Transverse colon (tissue), 4 donors: ENCODE measurements at places on chromosomes 4 and X. TPM values are rescaled to one million over a fixed set of nuclear protein-coding genes. Genes with fewer than 3 reads are reported as not detected.

DNA sequence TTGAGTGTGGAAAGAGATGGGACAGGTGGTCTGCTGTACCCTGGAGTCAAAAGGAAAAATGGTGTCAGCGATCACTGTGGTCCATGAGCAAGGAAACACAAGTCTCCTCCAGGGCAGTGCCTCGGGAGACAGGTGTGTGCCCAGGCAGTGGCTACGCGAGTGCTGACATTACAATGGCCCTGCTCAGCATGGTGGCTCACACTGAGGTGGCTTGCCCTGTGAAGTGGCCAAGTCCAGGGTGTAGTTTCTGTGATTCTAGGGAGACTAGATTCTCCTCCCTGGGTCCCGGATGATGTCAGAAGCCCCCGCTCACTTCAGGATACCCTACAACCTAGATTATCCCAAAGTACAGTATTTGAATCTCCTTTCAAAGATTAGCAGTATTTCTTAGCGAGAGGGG, 44.8 kb upstream of the TMEM150C start:
- H3K27ac ChIP-seq: no peak overlapping the region
- H3K4me1 ChIP-seq: no peaks in the 10 kb centered on the region
- H3K36me3 ChIP-seq: no peaks in the 10 kb centered on the region
- no peaks in the 10 kb centered on the region for H3K27me3 ChIP-seq

DNA sequence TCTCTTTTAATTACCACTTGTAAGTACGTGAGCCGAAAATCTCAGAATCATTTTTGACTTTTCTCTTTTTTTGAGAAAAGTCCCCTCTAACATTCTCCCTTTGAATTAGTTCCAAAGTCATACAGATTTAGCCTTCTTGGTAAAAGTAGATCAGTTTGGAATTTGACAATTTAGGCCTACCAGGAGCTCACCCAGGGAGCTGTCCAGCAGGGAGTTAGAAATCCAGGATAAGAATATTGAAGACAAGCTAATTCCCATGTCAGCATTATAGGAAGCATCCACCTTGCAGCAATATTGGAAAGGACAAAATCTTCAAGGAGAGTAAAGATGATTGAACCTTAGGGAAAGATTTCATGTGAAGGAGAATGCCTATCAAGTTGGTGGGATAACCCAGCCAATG, 352.2 kb upstream of the CPEB2 start:
- H3K27me3 ChIP-seq: no peaks in the 10 kb centered on the region
- no peak for DNase-seq
- no peak overlapping the region for H3K27ac ChIP-seq
- H3K36me3 ChIP-seq: no peaks in the 10 kb centered on the region

The NCAPG gene
- total RNA-seq: 0.48 TPM

DNA sequence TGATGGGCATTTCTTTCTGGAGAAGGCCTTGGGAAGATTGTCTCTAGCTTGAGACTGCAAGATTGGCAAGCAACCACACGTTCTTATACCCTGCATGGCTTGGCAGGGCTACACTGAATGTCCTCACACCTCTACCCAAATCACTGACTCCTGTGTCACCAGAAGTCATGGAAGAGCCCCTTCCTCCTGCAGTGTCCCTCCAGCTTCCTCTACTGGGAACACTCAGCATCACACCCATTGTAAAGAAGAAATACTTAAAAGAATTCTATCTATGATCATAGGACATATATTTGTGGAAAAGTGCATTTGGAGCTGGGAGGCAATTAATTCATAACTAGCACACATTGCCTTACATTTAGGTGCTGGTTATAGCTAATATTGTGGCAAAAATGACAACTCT, 113.1 kb downstream of the CCSER1 start:
- H3K36me3 ChIP-seq: no peaks in the 10 kb centered on the region
- no peaks in the 10 kb centered on the region for H3K4me1 ChIP-seq
- no peak overlapping the region for H3K27ac ChIP-seq
- H3K4me3 ChIP-seq: no peak overlapping the region

- H3K27me3 ChIP-seq: no peaks in the 10 kb centered on the region
- no peaks in the 10 kb centered on the region for H3K36me3 ChIP-seq
- peak; percentile 11 for DNase-seq
- no peak overlapping the region for H3K4me3 ChIP-seq
- H3K4me1 ChIP-seq: peaks cover 11% of the 10 kb centered on the region
Measured at GRCh38 chrX:119690921-119691716, 1.8 kb downstream of the SEPTIN6 start.

DNA sequence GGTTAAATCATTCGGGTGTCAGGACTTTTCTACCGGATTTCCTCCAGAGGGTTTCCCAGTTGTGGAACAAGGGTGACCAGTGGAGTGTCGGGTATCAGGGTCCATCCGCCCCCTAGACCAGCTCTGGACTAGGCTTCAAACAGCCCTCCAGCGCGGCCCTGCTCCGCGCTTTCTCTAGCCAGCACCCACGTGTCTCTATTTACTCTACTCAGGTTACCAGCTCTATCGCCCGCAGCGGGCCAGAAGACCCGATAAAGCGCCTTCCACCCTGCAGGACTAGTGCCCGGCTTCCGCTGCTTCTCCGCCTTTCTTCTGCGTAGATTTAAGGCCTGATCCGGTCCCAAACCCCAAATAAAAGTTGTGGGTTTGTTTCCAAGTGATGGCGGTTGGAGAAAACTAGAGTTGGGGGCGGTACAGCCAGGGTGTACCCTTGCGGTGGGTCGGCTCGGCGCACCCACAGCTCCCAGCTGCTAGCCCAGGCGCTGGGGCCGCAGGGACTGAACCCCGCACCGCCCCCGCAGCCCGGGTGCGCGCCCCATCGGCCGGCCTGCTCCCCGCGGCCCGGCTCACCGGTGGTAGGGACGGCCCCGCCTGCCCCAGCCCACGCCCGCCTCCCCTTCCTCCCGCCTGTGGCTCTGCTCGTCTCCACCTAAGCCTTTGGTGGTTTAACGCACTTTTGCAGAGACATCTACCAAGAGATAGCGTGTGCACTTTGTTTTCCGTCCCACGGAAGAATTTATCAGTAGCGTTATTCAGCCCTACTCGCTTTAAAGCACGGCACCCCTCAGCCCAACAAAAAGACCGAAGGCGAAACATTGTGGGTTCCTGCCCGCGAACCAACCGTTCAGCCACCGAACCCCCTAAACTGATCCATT, 2.1 kb downstream of the LEF1 start:
- DNase-seq: peak; percentile 21
- peak overlapping the region; percentile 2 for H3K27ac ChIP-seq
- peaks cover 30% of the 10 kb centered on the region for H3K4me1 ChIP-seq
- peaks cover 94% of the 10 kb centered on the region for H3K27me3 ChIP-seq

The TEX13D gene
- not detected for total RNA-seq

The JCHAIN gene
- 73.8 TPM for total RNA-seq

GRCh38 chr4:128320656-128321055, 33.0 kb upstream of the PGRMC2 start:
- no peaks in the 10 kb centered on the region for H3K27me3 ChIP-seq
- H3K4me1 ChIP-seq: no peaks in the 10 kb centered on the region
- no peaks in the 10 kb centered on the region for H3K36me3 ChIP-seq
- no peak overlapping the region for H3K27ac ChIP-seq

- no peaks in the 10 kb centered on the region for H3K27me3 ChIP-seq
- no peak for DNase-seq
- H3K27ac ChIP-seq: peak overlapping the region; percentile 16
- no peaks in the 10 kb centered on the region for H3K36me3 ChIP-seq
Measured at GRCh38 chr4:8278421-8279287, 9.1 kb downstream of the HTRA3 start.

The MAGEA12 gene
- not detected for total RNA-seq

The ITGB1BP2 gene
- not detected for total RNA-seq

The ATP1B4 gene
- total RNA-seq: not detected

The RAB9A gene
- total RNA-seq: 4.8 TPM

- DNase-seq: no peak
- H3K27ac ChIP-seq: no peak overlapping the region
- H3K36me3 ChIP-seq: no peaks in the 10 kb centered on the region
- no peaks in the 10 kb centered on the region for H3K27me3 ChIP-seq
- peaks cover 3% of the 10 kb centered on the region for H3K4me1 ChIP-seq
Measured at GRCh38 chr4:7217474-7218321, 25.4 kb downstream of the SORCS2 start.

The MAGEA1 gene
- not detected for total RNA-seq

DNA sequence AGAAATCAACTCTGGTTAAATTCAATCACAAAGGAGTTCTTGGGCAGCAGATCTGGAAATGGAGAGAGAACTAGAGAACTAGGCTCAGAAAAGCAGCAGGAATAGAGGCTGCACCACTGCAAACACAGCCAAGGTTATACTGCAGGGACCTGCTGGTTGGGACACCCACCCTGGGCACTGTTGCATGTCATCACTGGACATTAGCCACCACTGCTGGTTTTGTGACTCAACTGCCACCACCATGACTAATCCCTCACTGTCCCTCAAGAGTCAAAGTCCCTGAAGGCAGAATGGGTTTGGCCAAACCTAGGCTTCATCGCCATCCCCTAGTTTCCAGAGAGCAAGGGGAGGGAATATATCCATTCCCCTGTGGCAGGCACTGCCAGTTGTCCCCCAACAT, 38.1 kb upstream of the IRAK1 start:
- H3K27ac ChIP-seq: no peak overlapping the region
- H3K27me3 ChIP-seq: no peaks in the 10 kb centered on the region
- H3K4me3 ChIP-seq: no peak overlapping the region

The CSTF2 gene
- 15.3 TPM for total RNA-seq

GRCh38 chr4:183659872-183660242, 764 bp downstream of the TRAPPC11 start:
- DNase-seq: no peak
- peaks cover 32% of the 10 kb centered on the region for H3K4me1 ChIP-seq
- no peaks in the 10 kb centered on the region for H3K27me3 ChIP-seq
- no peaks in the 10 kb centered on the region for H3K36me3 ChIP-seq
- H3K4me3 ChIP-seq: peak overlapping the region; percentile 53

GRCh38 chr4:70298051-70298450, 36.7 kb upstream of the CABS1 start:
- H3K27me3 ChIP-seq: no peaks in the 10 kb centered on the region
- no peaks in the 10 kb centered on the region for H3K36me3 ChIP-seq
- DNase-seq: no peak
- no peak overlapping the region for H3K27ac ChIP-seq

- H3K27ac ChIP-seq: no peak overlapping the region
- peaks cover 21% of the 10 kb centered on the region for H3K4me1 ChIP-seq
- no peaks in the 10 kb centered on the region for H3K36me3 ChIP-seq
- no peak for DNase-seq
- peaks cover 8% of the 10 kb centered on the region for H3K27me3 ChIP-seq
- no peak overlapping the region for H3K4me3 ChIP-seq
Measured at GRCh38 chr4:8162625-8163024, 4.0 kb upstream of the ABLIM2 start.

The JAKMIP1 gene
- total RNA-seq: not detected

DNA sequence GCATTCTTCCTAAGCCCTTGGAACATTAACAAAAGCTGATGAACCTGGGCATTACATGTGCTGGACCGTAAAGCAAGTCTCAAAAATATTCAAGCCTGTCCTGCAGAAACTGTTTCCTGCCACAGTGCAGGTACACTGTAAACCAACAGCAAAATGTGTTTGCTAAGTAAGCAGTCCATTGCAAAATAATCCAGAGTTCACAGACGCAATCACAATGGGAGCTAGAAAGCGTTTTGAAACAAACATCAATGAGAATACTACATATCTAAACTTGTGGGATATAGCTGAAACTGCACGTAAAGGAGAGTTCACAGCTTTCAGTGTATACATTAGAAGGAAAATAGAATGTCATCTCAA, 61.6 kb downstream of the RGS12 start:
- no peaks in the 10 kb centered on the region for H3K4me1 ChIP-seq
- H3K4me3 ChIP-seq: no peak overlapping the region
- no peaks in the 10 kb centered on the region for H3K36me3 ChIP-seq
- H3K27me3 ChIP-seq: no peaks in the 10 kb centered on the region
- DNase-seq: no peak

- no peak overlapping the region for H3K27ac ChIP-seq
- H3K4me3 ChIP-seq: no peak overlapping the region
- no peak for DNase-seq
- no peaks in the 10 kb centered on the region for H3K27me3 ChIP-seq
Measured at GRCh38 chr4:108204518-108204917, 35.8 kb upstream of the LEF1 start.

DNA sequence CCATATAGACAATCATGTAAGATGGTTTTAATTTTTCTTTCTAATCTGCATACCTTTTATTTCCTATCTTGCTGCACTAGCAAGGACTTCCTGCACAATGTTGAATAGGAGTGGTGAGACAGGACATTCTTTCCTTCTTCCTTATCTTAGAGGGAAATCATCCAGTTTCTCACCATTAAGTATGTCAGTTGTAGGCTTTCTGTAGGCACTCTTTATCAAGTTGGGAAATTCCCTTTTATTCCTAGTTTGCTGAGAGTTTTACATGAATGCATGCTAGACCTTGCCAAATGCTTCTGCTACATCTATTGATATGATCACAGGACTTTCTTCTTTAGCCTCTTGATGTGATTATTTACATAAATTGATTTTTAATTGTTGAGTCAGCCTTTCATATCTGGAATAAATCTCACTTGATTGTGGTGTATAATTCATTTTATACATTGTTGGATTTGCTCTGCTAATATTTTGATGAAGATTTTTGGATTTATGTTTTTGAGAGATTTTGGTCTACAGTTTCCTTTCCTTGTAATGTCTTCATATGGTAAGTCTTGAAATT, 23.8 kb downstream of the RNF175 start:
- H3K4me1 ChIP-seq: no peaks in the 10 kb centered on the region
- H3K27ac ChIP-seq: no peak overlapping the region
- no peaks in the 10 kb centered on the region for H3K36me3 ChIP-seq

DNA sequence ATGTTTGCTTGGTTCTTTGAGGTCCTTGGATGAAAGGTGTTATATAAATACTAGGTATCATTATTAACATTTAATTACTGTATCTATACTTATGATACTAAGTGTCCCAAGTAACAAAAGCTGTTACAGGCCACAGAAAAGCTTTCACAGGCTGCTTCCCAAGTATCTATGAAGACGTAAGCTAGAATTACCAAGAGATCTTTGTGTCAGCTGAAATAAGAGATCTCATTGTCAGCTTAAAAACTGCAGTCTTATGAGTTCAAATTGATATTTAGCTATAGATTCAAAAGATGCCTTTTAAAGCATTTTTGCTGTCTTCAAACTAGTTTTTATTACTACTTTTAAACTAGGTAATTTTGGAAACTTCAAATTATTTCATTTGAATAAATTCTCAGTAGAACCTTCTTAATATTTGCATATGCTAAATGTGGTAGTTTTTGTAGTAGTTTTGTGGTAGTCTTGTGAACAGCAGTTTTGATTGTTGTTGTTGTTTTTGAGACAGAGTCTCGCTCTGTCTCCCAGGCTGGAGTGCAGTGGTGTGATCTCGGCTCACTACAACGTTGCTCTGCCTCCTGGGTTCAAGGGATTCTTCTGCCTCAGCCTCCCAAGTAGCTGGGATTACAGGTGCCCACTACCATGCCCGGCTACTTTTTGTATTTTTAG, 170.0 kb upstream of the RPL34 start:
- no peaks in the 10 kb centered on the region for H3K4me1 ChIP-seq
- H3K36me3 ChIP-seq: no peaks in the 10 kb centered on the region
- no peak for DNase-seq
- no peaks in the 10 kb centered on the region for H3K27me3 ChIP-seq
- no peak overlapping the region for H3K27ac ChIP-seq
- H3K4me3 ChIP-seq: no peak overlapping the region

The RHOXF1 gene
- not detected for total RNA-seq

- no peaks in the 10 kb centered on the region for H3K36me3 ChIP-seq
- DNase-seq: peak; percentile 95
- peak within 1 kb of the TSS; percentile 77 for H3K4me3 ChIP-seq
Measured at GRCh38 chr4:140153718-140154571, at the start of gene MAML3. Gene MAML3, minus strand, starts transcription at chr4:140154184. Its CDS starts 857 bp downstream, at chr4:140153327.

The ANAPC10 gene
- total RNA-seq: 19.7 TPM

The PRKX gene
- 11.5 TPM for total RNA-seq
